ENCODE measurements at places on chromosomes 12 and 14.
A peak's percentile ranks its signal among the peaks of the same experiment; 100 is the strongest.

GRCh38 chr12:130526813-130527212 lies 189.1 kb downstream of the PIWIL1 start:
- DNase-seq = no peak

GRCh38 chr12:6958609-6959057 lies 7.5 kb downstream of the PTPN6 start:
- DNase-seq = no peak

DNA sequence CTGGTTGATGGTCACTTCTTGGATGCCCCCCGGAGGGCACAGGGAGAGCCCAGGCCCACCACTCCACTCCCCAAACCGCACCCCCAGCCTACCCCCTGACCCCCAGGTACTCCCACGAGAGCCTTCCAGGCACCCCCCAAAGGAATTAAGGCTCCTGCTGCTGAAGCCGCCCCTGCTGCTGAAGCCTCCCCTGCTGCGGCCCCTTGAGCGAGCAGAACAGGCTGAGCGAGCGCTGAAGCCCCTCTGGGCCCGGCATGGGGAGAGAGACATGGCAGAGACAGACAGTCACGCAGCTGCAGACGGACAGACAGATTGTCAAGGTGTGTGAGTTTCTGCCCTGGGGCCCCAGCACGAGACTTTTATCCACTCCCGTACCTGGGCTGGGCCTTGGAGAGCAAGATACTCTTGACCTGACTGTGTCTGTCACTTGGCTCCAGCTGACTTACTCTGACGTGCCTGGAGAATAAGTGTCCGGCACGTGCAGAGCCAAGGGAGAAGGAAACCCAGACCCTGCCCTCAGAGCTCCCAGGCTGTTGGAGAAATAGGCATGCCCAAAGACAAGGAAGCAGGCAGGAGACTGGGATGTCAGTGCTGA lies at the start of gene KRT78:
Gene KRT78, minus strand, starts transcription at position 334 of the 595 bp plus-strand sequence. Its CDS starts 64 bp downstream, at position 270.
- DNase-seq = no peak

GRCh38 chr12:5257763-5258495 lies 174.0 kb upstream of the NTF3 start:
- no peak for DNase-seq

GRCh38 chr12:65123435-65124063 lies 2.4 kb upstream of the WIF1 start:
- DNase-seq = peak; percentile 8

Data from CD4-positive, alpha-beta T cell treated with Interleukin-15 for 4 hours (primary cell).